NCI-H526 treated with DMSO at 0.1 percent for 48 hours (cell line): ENCODE measurements at places on chromosomes 3 and 15.

GRCh38 chr3:25156626-25157025, 271.4 kb upstream of the RARB start:
- DNase-seq = no peak

DNA sequence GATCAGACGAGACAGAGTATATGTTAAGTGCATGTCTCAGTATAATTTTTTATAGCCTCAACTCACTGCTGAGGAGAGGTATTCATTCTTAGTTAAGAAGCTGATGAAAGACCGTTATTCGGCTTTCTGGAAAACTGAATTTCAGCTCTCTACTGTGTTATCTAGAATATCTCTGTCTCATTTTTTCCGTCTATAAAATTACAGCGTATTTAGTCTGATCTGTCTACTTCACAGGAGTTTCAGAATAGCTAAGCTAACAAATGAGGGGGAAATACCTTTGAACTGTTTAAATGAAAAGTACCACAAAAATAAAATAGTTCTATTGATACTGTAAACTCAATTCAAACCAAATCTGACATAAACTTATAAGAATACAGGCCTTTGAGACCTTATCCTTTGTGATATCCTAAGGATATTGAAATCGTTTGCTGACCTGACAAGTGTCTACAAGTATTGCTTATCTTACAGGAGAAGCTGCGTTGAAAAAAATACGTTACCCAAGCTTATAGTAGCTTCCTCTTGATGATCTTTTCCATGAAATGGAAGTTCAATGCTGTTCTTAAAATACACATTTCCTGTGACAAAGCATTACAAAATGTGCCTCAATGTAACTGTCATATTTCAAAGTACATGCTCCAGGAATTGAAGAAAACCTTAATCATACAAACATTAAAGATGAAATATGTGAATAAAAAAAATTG, 104.6 kb downstream of the IL1RAP start:
- no peak for DNase-seq

DNA sequence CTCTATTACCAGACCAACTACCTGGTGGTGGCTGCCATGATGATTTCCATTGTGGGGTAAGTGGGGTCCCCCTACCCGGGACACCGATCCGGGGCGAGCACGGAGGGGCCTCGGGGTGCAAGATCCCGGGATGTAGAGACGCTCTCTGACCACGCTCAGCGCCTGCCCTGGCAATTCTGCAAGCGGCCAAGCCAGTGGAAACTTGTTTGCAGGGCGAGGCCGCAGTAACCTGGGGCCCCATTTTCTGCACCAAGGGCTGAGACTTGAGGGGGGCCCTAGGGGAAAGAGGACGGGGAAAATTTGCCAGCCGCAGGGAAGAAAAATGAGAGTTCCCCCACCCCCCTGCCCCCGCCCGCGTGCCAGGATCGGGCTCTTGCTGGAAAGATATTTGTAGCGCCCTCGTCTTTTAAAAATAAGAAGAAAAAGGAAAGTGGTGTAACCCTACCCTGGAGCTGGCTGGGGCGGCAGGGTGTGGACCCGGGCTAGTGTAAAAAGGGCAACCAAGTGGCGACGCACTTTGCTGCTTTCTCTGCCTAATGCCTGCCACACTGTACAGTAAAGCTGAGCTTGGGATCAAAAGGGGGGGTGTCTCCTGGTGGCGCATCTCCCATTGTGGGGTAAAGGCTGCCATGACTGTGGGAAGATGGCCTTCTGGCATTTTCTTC, 563 bp downstream of the ARL6IP5 start:
- no peak for DNase-seq

GRCh38 chr3:69079269-69080159, 651 bp downstream of the UBA3 start:
- DNase-seq = peak; percentile 8

DNA sequence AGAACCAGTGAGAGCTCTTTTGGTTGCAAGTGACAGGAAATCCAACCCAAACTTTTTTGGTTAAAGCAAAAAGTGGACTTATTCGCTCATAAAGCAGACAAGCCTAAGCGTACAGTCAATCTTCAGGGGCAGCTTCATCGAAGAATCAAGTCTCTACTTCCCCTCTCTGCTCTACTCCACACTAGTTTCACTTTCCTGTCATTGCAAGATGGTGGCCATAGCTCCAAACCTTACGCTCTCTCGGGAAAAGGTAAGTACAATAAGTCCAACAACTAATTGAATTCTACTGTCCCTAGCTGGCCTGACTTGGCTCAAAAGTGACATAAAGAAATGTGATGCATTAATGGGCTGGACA, 24.9 kb upstream of the ZNF710 start:
- no peak for DNase-seq

- no peak for DNase-seq
Measured at GRCh38 chr3:20055020-20055775, 15.0 kb downstream of the KAT2B start.

GRCh38 chr3:193761969-193762368, 169.0 kb downstream of the OPA1 start:
- DNase-seq = no peak

GRCh38 chr3:12425850-12426579, 58.3 kb upstream of the TSEN2 start:
- no peak for DNase-seq

DNA sequence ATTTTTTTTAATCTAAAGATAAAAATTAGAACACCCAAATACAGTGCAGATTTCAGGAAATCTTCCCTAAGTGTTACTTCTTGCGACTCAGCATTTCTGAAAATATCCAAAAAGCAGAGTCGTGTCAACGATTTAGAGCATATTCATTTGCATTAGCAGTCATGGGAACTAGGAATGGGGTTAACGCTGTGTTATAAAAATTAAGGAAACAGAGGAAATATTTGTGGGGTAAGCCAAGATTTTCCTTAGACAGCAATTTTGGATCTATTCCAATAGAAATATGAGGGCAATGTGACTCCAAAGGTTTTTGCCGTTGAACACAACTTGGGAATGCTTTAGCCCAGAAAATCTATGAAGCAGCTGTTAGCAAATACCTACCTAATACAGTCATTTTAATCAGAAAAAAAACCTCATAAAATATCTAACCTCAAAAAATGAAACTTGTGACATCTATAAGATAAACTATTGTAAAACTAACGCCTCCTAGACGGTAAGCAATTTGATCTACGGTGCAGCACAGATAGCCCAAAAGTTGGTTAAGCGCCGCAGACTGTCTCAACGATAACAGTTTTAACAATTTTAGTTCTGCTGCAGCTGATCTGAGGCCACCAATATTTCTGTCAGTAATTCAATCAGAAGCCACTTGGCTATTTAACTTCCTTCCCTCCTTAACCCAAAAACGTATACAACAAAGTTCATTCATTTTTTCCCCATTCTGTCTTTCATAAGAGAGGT, 5.8 kb upstream of the ATP11B start:
- DNase-seq = no peak

GRCh38 chr3:172442606-172443005, 5.7 kb downstream of the GHSR start:
- DNase-seq = no peak

DNA sequence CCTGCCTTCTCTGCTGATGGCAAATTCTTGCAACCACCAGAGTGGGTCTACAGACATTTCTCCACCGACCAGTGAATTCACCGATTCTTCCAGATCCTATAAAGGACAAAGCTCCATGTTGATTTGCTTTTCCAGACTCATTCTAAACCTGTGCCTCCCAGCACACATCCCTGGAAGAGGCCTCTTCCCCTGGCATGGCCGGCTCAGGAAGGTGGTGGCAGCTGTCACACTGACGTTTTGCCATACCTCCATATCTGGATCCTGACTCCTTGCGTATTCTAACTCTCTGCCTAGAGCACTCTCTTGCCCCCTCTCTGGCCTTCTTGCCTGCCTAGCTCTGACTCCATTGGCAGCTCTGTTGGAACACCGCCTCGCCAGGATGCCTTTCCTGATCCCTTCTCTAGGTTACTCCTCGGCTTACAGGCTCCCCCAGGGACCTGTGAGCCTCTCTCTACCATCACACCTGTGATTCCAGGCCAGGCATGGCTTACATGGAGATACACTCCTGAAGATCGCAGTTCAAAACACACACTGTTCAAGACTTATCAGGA, 31.0 kb downstream of the SLCO2A1 start:
- no peak for DNase-seq

- DNase-seq = no peak
Measured at GRCh38 chr3:117719316-117719926, 1009.8 kb downstream of the TUSC7 start.
